ENCODE measurements at places on chromosomes 5 and 9.

DNA sequence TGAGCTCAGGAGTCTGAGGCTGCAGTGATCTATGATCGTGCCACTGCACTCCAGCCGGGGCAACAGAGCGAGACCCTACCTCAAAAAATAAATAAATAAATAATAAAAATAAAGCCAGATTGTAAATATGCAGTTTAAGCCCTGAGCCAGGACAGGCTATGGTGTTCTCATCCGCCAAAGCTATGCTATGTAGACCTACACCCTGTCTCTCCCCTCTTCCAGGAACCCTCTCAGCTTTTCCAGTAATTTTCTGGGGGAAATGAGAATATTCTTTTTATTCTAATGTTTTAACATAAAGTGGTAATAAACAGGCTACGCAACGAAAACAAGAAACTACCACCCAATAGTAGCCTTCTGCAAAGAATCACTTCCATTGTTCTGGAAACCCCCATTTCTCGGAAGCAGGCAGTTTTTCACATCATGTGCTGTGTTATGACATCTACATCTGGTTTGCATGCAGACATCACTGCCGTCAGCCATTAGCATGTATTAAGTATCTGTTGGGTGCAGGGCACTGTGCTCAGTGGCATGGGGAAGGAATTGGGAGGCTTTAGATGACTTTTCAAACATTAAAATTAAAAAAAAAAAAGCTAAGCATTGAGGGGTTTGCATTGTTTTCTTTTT is 38.0 kb upstream of the F2R start:
- no peak for DNase-seq

- DNase-seq, result no peak
Observed at GRCh38 chr9:120734607-120735410, 20.5 kb upstream of the MEGF9 start.

GRCh38 chr9:96071076-96071814 is 195.8 kb downstream of the ERCC6L2 start:
- no peak for DNase-seq

- no peak for DNase-seq
Observed at GRCh38 chr5:149172261-149172660, 31.0 kb downstream of the ABLIM3 start.

DNA sequence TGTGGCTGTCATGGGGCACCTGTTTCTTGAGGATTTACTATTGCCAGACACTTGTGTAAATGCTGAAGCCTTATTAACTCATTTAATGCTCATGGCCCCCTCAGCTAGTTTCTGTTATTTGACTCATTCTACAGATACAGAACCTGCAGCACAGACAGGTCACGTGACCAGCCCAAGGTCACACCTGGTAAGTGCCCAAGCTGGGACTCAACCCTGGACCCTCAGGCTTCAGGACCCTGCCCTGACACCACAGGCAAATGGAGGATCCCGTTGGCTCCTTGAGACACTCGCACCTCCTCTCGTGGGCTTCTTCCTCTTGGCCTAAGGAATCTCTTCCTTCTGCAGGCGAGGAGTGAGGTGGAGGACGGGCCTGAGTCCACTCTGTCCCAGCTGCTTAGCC is 10.6 kb upstream of the NEURL1B start:
- no peak for DNase-seq

- DNase-seq, result no peak
Observed at GRCh38 chr5:148794729-148795561, 31.5 kb upstream of the ADRB2 start.

DNA sequence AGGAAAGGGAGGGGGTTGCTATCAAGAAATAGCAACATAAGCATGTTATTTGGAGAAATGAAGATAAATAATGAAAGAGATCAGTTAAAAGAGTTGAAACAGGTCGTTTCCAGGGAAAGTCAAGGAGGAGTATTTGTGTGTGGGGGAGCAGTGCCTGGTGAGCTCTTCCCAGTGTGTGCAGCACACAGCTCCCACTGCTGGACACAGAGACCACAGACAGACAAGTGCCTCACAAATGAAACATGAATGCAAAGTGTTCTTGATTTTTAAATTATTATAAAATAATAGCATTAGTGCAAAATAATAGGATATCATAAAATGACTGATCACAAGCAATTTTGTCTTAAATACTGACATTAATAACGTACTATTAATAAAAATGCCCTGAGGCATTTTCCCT is 40.8 kb downstream of the LIFR start:
- no peak for DNase-seq

DNA sequence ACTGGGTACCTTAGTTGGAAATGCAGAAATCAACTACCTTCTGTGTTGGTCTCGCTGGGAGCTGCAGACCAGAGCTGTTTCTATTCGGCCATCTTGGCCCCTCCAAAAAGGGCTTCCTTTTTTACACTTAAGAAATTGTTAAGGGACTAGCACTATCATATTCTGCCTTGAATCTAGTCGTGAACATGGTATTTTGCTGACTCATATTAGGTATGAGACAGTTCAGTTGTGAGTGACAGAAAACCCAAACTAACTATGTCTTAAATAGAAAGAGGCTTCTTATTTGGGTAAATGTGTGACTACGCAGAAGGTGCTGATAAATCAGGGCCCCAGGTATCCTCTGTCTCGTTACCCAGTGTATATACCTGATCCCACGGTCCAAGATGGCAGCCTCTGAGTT is 298.2 kb downstream of the EDIL3 start:
- no peak for DNase-seq
